ENCODE measurements at places on chromosomes 3 and 15. TPM values are rescaled to one million over a fixed set of nuclear protein-coding genes. Genes with fewer than 3 reads are reported as not detected.

Gene TMCO5A
- total RNA-seq = not detected

Gene LRRC2
- 1.2 TPM for total RNA-seq

Gene CYP1A1
- total RNA-seq = 0.23 TPM

Gene MAP6D1
- 9.9 TPM for total RNA-seq

Gene ZNF860
- 6.7 TPM for total RNA-seq

Gene MYZAP
- total RNA-seq = 3.2 TPM

Gene SLC24A5
- 0.92 TPM for total RNA-seq

Gene POPDC2
- total RNA-seq = 0.69 TPM

Gene NBEAL2
- 4.6 TPM for total RNA-seq

Gene NR2E3
- total RNA-seq = not detected

Gene CPN2
- total RNA-seq = not detected

Gene LYSMD4
- total RNA-seq = 20.1 TPM

Gene STRA6
- total RNA-seq = 6.7 TPM

Gene RTP4
- 0.23 TPM for total RNA-seq

Gene BCL6
- total RNA-seq = 8.5 TPM

Gene CCDC39
- total RNA-seq = 3.9 TPM

Gene C3orf80
- 2.5 TPM for total RNA-seq

Gene GOLGA8H
- 2.1 TPM for total RNA-seq
